ENCODE measurements at places on chromosomes 1 and 21.

- DNase-seq: no peak
These were observed 13.1 kb upstream of the ZRANB2 start for GRCh38 chr1:71093938-71094337.

DNA sequence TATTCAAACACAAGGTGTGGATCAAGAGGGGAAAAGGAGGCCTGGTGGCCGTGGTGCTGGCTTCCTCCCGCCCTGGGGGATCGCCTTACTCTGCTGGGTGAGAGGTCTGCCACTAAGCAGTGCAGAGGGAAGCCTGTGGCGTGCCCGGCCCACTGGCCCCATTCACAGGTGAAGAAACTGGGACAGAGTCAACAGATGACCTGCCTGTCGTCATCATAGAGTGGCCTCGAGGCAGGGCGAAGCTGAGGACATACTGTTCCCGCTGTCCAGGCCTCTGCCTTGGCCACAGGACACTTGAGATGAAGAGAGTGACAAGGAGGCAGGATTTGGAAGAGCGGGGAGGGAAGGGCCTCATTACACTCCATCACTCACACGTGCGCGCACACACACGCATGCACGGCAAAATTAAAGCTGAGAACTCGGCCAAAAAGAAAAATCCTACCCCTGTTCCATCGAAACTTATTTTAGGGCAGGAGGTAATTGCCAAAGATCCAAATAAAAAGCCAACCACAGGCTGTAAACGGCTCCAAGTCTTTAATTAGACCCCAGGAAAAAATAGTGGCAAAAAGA lies 50.5 kb downstream of the CASZ1 start:
- no peak for DNase-seq

- no peak for DNase-seq
These were observed 70.1 kb upstream of the NTPCR start for GRCh38 chr1:232880354-232880753.

GRCh38 chr1:7299329-7299799 lies 471.7 kb upstream of the VAMP3 start:
- no peak for DNase-seq

DNA sequence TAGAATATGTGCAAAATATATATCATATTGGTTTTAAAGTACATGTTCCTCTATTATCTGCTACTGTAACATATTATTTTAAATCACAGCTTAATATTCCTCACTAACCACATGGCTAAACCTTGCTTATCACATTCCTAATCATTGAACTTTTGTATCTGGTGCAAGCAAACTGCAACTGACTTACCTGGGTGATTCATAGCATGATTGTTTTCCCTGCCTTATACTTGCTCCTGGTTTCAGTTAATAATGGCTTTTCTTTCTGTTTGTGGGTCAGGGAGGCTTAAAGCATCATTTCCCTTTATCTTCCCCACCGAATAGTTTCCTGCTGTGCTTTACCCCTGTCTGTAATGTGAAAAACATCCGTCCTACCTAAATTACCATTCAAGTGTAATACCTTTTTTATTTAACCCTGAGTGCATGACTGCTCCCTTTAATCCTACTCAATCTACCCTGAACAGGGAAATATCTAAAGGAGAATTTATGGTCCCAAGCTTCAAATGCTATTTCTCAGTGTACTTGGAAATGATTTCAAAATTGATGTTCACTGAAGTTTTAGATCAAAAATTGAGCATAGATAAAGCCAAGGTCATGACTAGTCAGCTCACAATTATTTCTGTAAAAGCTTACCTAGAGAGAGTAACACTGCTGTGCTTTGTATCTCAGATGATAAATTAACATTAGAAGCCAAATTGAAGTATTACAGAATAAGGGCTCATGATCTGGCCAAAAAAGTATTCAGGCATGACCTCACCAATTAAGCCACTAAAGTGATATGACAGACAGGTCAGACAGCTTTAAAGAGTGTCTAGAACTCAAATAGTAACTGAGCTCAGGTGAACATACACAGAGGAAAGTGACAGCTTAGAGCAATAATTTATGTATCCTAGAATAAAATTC lies 507.1 kb downstream of the BRINP3 start:
- DNase-seq: no peak

DNA sequence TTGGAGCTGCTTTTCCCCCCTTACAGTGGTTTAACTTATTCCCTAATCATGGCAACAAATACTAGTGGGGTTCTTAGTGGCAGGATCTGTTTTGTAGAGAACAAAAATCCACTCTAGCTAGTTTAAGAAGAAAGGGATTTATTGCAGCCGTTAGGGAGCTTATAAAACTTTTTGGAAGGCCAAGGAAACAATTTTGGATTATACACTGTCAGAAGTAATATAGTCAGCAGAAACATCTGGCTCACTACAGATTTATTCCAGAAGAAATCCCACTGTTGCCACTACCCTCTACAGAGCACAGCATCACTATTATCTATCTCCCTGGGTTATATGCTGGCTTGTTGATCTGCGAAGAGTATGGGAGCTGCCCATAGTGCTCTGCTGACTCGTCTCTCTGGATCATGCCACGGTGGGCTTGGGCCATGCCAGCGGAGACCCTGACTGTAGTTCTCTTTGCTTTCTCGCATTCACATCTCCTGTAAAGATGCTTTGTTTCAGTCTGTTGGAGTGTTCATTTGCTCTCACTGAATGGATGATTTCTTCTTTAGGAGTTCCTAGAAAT lies 107.5 kb downstream of the ODF2L start:
- DNase-seq: no peak

- no peak for DNase-seq
These were observed 631.1 kb upstream of the NR5A2 start for GRCh38 chr1:199396456-199396855.

GRCh38 chr1:234125283-234125682 lies 220.8 kb downstream of the SLC35F3 start:
- no peak for DNase-seq

DNA sequence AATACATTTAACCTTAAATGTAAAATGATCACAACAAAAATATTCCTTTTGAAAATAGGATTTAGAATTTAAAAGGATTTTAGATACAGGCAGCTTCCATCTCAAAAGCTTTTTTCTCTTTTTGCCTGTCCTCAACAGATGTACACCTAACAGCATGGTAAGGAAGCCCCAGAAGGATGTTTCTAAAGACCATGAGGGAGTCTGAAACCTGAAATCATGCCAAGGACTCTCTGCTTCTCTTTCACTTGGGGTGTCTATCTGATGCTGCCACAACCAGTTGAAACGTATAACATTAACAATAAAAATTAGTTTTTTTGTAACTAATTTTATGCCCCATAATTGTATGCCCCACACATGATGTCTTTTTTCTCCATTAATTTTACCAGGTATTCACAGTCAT lies 5.4 kb upstream of the ZNF281 start:
- no peak for DNase-seq

DNA sequence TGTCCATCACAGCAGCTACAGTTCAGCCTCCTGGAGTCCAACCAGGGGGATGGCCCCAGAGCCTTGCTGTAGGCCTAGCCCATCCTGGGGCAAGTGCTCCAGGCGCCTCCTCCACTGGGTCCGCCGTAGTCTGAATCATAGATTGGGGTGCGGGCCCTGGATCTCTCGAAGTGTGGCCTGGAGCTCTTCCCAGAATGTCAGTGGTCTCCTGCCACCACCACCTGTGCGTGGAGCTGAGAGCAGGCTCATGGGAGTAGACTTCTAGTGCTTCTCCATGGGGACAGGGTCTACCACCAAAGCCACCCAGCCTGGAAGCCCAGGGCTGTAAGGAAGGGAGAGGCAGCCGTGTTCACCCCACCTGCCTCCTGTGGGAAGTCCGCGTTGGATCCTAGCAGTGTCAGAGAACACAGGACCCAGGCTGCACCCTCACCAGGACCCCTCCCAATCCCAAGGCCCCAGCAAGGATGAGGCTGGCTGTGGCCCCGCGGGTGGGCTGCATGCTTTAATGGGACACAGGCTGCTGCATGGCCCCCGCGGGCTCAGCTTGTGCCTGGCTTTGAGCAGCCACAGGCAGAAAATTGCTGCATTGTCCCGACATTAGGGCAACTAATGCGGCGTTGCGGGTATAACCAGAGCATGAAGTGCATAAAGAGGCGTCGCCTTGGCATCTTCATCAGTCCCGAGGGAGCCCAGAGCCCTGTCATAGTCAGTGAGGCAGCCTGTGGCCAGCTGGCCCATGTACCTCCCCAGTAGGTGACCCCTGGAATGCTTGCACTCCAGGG lies 735 bp upstream of the HES3 start:
- DNase-seq: no peak

DNA sequence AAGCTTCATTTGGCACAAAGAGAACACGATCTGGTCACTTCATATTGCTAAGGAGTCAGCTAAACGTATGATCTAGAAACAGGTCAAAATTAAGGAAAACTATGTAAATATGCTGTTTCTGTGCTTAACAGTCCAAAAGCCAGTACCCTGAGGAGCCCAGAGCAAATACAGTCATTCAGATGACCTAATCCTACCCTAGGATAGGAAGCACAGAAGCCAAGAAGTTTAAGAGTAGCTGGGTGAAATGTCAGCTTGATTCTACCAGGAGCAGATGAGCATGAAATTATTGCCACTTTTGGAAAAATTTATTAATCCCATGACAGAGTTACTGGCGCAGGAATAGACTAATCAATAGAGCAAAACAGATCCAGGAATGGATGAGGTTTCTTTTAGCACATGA lies 18.3 kb downstream of the SORT1 start:
- DNase-seq: no peak

DNA sequence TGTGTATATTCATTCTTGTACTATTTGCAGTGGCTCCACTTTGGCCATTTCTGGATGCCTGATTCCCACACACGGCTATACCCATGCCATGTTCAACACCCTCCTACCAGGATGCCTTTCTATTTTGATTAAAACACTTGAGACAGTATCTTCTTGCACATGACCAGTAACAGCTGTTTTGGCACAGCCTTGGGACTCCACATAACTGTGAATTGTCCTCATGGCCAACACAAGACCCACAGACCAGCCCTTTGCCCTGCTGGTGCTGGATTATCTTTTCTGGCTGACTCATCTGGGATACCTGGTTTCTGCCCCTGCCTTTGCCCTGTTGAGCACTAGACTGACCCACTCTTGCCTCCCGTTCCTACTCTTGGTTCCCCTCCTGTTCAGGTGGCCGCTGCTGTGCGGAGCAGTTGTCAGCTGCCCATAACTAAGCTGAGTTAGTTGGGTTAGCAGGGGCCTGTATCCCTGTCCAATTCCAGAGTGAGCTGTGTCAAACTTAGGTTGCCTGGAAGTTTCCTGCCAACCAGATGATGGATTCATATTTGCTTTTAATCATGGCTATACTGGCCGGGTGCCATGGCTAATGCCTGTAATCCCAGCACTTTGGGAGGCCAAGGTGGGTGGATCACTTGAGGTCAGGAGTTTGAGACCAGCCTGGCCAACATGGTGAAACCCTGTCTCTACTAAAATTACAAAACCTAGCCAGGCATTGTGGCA lies 10.8 kb upstream of the EYA3 start:
- no peak for DNase-seq

GRCh38 chr21:26844258-26845065 lies 747 bp downstream of the ADAMTS1 start:
- no peak for DNase-seq

DNA sequence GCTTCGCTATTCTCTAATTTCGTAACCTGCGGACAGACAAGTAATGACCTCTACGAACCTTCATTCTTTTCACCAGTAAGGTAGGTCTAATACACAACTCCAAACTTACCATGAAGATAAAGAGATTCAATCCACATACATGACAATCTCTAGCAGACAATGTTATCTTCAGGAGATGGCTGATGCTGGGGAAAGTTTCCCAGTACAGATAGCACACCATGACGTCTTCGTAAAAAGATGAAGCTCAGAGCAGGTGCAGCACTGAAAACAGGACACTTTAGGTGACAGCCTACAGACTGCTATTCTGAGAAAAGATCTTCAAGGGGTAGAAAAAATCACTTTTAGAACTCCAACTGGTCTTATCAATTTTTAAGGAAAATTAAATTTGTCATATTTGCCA lies 41.3 kb downstream of the ZNF281 start:
- no peak for DNase-seq

- DNase-seq: no peak
These were observed 161.8 kb upstream of the PDE4B start for GRCh38 chr1:65630855-65631254.

GRCh38 chr21:34807146-34807880 lies 138.5 kb downstream of the CLIC6 start:
- DNase-seq: peak; percentile 19

DNA sequence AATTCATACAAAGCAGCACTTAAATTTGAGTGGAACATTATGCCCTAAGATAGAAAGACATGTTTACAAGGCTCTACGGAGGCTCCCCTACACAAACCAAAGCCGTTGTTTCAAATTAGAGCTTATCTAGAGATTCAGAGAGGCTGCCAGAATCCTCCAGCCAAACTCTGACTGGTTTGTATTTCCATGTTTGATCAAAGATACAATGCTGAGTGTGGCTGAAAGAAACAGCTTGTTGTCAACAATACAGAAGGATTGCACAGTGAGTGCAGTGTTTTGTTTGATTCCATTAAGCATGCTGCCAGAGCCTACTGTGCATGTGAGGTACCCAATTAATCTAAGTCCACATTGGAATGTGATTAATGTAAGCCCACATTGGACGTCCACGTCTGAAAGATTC lies 402.7 kb downstream of the DISC1 start:
- DNase-seq: no peak

GRCh38 chr1:241457421-241457820 lies 62.1 kb downstream of the FH start:
- no peak for DNase-seq

DNA sequence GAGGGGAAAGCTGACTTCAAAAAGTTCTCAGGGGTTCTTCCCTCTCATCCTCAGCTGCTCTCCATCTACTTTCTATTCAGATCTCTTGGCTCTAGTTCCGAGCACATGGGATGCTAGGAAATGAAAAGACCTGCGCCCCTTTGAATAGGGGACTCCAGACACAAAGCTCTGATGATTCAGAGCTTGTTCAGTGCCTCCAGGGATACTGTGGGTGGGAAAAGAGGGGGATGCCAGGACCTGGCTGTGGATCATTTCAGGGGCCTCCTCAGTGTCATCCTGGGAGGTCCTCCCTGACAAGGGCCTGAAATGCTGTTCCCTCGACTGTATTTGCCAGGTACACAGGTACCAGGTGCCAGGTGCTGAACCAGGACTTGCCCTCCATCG lies 943 bp upstream of the KIAA0040 start:
- no peak for DNase-seq

DNA sequence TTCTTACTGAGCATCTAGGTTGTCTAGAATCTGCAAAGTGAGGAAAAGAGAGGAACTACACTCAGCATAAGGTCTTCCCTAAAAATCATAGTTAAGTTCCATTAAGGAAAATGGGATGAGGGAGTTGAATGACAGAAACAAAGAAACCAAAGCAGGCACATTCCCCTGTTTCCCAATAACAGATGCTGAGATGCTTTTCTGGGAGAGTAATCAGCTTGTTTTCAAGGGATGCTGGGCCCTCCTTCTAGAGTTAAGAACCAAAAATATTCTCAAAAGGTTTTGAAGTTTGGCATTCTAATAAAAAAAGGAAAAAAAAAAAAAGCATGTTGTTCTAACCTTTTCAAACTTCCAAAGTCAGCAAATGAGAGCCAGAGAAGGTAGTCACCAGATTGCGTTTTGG lies 105.2 kb upstream of the ZNF648 start:
- DNase-seq: no peak
